Inflammatory macrophage treated with lipopolysaccharide for 1 hour (primary cell): ENCODE measurements at places on chromosomes 4 and X.
A peak's percentile ranks its signal among the peaks of the same experiment; 100 is the strongest.

GRCh38 chrX:43450355-43450754 lies 205.7 kb upstream of the MAOA start:
- DNase-seq, result no peak

DNA sequence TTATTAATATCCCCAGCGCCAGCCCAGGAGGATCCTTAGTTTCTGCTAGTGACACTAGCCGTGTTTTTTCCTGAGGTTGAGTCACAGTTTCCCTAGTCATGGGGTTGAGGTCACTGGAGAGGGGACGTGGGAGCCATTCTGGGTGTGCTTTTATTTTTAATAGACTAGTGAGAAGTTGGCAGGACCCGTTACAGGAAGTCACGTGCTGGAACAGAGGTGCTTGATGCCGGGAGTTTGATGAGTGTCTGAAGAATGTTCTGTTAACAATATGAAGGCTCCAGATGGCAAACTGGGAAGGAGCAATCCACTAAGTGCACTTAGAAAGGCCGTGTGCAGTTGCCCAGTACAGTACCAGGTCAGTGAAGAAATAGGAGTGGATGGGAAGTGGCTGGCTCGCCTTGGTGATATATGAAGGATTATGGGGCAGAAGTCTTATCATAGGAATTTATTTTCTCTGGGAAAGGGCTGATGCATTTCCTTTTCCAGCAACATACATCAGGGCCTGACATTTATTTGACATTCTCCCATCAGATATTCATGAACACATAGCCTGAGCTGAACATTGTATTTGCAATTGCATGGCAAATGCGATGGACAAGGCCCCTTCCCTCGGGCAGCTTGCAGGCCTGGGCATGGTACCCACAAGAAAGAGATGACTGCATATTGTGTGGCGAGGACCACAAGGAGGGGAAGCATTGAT lies 291.8 kb downstream of the FBXW7 start:
- peak; percentile 69 for DNase-seq

GRCh38 chr4:122603156-122603574 lies 17.7 kb downstream of the IL21 start:
- DNase-seq, result no peak

GRCh38 chr4:139825523-139826014 lies 159.9 kb downstream of the MGST2 start:
- DNase-seq, result no peak

DNA sequence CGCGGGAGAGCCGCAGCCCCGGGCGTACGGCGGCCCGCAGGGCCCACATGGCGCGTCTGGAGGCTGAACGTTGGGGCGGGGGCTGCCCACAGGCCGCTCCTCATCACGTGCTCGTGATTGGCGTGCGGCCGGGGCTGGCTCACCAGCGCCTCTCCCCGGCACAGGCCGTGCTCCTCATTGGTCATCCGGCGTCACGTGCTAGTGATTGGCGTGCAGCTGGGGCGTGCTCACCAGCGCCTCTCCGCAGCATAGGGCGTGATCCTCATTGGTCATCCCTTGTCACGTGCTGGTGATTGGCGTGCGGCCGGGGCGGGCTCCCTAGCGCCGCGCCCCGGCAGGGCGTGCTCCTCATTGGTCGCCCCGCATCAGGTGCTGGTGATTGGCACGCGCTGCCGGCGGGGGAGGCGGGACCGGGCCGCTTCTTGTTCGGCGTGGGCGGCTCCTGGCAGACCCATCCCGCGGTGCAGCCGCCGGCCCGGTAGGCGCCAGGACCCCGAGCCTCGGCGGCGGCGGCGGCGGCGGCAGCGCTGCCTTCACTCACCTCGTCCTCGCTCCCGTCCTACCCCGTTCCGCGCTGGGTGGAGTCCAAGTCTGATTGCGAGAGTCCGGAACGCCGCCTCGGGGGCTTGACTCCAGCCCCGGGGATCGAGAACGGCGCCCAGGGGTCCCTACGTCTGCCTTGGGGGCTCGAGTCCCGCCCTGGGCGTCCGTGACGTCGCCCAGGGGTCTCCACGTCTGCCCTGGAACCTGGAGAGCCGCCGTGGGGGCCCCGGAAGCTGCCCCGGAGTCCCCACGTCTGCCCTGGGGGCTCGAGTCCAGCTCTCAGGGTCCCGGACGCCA lies at the start of gene GTPBP6:
Gene GTPBP6 (minus strand): TSS at position 58 of the 840 bp plus-strand sequence. CDS start 9 bp downstream, at position 49.
- DNase-seq, result peak; percentile 99
